ENCODE measurements at places on chromosomes 7 and 10. TPM values are rescaled to one million over a fixed set of nuclear protein-coding genes. Genes with fewer than 3 reads are reported as not detected.
A peak's percentile ranks its signal among the peaks of the same experiment; 100 is the strongest.

The CLEC2L gene
- total RNA-seq: not detected

The LRRC17 gene
- 2.9 TPM for total RNA-seq

The ABCB1 gene
- 2.3 TPM for total RNA-seq

The MOGAT3 gene
- not detected for total RNA-seq

The CPA2 gene
- total RNA-seq: 4,161 TPM

The IDI2 gene
- total RNA-seq: not detected

- no peak for DNase-seq
Observed at GRCh38 chr7:101884671-101885596, 67.5 kb downstream of the CUX1 start.

DNA sequence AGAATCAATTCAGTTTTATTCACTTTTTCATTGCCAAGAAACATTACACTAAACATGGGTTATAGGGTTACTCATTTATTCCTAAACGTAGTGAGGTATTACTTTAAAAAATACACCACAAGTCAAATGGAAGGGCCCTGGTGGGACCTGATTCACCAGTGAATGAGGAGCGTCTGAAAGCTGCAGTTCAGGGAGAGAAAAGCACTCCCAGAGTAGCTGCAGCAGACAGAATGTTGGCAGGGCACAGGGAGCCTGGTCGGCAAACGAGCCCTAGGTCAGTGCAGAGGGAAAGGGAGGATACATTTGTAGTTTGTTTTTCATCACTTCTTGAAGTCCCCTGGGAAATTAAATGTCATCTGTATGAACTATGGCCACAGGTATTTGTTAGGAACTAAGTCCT is 361.7 kb upstream of the ETV1 start:
- no peak for DNase-seq

DNA sequence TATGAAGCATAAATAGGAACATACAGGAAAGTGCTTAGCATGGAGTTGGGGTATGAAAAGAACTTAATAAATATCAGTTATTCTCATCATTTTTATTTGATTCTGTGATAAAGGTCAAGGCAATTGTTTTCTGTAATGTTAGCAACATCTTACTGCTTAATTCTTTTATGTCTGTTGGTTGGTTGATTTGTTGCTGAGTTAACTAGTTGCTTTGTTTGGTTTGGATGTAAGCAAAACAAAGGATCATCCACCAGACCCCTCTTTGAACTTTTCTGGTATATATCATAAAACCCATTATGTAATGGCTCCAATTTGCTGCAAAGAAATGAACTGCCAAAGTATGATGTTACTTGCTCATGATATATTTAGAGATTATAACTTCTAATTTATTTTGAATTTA is 44.5 kb downstream of the CH25H start:
- no peak for DNase-seq

GRCh38 chr7:31663072-31663471 is 23.9 kb upstream of the PPP1R17 start:
- DNase-seq: no peak

DNA sequence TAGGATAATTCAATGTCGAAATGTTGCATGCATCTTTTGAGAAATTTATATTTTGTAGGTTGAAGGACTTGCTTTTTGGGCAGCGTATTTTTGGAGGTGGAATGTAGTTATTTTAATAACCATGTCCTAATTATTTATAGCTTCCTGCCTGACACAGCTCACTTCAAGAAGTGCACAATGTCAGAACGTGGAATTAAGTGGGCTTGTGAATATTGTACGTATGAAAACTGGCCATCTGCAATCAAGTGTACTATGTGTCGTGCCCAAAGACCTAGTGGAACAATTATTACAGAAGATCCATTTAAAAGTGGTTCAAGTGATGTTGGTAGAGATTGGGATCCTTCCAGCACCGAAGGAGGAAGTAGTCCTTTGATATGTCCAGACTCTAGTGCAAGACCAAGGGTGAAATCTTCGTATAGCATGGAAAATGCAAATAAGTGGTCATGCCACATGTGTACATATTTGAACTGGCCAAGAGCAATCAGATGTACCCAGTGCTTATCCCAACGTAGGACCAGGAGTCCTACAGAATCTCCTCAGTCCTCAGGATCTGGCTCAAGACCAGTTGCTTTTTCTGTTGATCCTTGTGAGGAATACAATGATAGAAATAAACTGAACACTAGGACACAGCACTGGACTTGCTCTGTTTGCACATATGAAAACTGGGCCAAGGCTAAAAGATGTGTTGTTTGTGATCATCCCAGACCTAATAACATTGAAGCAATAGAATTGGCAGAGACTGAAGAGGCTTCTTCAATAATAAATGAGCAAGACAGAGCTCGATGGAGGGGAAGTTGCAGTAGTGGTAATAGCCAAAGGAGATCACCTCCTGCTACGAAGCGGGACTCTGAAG is 620 bp downstream of the ZRANB1 start:
- no peak for DNase-seq

DNA sequence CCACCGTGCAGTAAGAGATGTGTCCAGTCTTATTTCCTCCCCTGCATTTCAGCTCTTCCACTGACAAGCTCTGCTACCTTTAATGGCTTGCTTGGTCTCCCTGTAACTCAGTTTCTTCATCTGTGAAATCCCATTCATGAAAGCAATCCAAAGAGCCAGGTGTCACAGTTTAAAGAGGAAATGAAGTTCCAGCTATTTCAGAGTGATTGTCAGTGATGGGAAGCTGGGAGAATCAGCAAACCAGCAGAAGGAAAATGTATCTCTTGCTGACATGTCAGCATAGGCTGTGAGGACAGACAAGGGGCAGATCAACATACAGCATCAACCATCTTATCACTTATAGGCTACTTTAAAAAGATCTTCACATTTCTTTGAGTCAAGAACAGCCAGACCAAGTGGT is 445.3 kb downstream of the ADRA2A start:
- no peak for DNase-seq

GRCh38 chr10:6400821-6401465 is 179.1 kb downstream of the PRKCQ start:
- no peak for DNase-seq

DNA sequence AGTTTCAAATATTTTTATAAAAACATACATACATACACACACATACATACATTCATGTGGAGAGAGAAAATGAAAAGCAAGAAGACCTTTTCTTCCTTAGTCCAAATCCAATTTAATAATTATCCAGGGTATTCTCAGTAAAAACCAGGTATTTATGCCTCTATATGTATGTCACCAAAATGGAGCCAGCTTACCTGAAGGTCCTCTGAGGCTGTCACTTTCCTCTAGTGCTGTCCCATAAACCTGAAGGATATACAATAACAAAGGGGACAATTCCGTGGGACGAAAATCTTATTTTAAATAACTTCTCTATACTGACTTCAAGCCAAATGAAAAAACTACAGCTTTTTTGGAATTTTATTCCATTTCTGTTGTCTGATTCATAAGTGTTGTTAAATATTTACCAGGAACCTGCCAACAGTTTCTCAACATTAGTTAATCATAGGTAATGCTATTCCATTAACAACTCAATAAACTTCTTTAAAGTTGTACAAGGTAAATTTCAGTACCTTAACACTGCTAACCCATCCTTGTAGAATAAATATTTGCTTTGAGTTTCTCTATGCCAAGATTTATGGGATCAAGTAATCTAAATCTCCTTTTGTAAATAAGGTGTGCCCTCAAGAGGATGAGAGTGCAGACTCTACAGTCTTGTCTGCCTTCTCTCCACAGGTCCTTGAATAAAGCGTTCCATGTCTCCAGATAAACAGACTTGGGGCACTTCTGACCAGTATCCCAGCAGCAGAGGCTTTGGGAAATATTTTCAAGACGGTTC is 260.3 kb downstream of the AHR start:
- DNase-seq: no peak

DNA sequence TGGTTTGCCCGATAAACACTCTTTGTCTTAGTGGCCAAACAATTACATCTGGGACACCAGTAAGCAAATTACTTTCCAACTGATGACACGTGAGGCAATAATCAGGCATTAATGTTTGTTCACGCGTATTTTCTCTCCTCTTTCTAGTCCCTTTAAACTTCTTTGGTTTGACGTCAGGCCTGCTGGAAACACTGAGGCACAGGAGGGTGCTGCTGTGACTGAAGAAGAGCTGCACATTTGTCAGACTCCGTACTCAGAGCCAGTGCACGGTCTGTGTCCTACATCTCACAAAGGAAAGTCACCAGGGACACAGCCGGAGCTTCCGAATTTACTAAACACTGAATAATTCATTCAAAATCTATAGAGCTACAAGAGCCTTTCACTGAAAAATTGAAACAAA is 57.6 kb upstream of the ANAPC16 start:
- no peak for DNase-seq

DNA sequence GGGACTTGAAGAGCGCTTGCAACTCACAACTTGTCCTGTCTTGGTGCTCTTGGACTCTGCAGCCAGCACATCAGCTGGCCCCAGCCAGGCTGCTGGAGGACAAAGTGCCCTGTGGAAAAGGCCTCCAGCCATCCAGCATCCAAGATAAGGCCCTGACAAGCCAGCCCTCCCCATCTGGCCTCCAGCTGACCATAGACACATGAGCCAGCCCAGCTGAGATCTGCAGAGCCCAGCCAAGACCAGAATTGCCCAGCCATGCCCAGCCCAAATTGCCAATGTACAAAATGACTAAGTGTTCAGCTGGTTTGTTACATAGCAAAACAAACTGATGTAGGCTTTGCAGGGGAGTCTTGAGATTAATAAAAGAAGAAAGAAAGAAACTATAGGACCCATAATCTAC is 36.0 kb upstream of the FRMD4A start:
- DNase-seq: peak; percentile 48

- DNase-seq: no peak
Observed at GRCh38 chr7:155848691-155849669, 36.7 kb upstream of the SHH start.

DNA sequence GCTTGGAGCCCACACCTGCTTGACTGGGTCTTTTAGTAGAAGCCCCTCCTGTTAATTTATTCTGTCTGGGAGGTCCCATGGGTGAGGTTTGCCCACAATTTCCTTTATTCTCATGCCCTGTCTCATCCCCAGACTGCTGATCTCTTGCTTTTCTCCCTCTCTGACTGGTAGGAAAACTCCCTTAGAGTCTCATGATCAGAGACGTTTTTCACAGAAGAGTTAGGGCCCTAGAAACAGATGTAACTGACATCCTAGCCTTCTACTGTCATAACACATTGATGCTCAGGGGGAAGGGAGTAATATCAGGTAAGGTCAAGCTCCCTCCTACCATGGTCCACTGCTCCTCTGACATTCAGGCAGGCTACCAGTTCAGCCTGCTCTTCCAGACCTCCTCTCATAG is 43.7 kb upstream of the WASL start:
- DNase-seq: no peak

DNA sequence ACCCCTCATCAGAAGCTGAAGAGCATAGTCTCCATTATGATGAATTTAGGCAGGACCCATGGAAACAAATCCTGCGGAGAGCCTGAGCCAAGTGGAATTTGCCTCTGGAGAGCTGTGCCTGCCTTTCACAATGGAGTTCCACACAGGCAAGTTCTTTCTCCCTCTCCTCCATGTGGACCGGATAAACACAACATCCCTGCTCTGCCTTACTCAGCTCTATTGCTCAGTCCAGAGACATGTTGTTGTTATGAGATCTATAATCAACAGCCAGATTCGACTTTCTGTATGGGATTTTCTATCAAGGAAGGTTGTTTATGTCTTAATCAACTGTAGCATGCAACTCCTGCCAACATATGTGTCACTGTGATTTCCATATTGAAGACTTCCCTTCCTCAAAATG is 59.5 kb upstream of the ELMO1 start:
- no peak for DNase-seq

GRCh38 chr7:81206217-81206616 is 287.4 kb upstream of the SEMA3C start:
- no peak for DNase-seq

DNA sequence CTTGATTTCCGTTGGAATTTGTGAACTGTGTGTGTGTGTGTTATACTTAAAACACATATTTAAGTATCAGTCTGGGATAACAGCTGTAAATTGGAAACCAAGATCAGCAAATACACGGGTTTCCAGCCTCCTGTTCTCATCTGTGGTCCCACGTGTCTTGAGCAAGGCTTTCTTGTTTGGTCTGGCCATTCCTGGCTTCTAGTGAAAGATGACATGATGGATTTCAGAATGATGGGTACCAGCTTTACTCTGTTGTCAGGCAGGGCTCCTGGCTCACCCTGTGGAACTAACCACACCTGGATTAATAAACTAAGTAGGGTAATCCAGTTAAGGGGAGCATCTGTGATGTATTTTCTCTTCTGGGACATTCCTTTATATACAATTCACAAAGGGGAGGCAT is 346.2 kb upstream of the AOAH start:
- DNase-seq: no peak

DNA sequence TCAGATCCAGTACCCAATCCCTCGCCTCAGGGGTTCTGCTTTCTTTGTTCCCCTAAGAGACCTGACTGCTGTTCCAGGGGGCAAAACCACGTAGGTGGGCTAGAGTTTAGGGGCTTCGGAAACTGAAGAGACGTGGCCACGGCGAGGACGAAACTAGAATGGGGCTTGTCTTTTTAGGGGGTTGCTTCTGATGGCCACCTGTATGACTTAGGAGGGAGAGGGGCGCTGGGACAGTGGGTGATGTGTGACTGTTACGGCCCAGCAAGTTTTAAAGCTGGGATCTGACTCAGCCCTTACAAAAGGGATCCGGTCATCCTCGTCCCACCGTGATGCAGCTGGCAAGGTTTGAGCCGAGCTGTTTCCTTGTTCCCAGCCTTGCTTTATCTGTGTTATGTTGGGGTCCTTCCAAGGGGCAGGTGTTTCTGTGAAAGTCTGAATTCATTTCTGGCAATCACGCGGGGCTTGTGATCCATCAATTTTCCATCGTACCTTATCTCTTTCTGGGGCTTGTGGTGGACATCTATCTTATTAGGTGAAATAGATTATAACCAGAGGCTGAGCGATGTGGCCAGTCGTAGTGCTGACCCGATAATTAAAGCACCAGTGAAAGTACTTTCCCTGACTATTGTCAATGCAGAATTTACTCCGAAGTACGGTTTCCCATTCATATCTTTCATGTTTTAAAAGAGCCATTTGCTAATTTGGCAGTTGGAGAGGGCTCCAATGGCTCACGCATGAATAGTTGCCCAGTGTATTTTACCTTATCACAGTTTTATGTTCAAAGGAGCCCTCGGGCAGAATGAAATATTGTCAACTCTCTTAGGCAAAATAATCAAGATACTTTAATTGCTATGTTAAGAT is 830 bp downstream of the MET start:
- peak; percentile 59 for DNase-seq

DNA sequence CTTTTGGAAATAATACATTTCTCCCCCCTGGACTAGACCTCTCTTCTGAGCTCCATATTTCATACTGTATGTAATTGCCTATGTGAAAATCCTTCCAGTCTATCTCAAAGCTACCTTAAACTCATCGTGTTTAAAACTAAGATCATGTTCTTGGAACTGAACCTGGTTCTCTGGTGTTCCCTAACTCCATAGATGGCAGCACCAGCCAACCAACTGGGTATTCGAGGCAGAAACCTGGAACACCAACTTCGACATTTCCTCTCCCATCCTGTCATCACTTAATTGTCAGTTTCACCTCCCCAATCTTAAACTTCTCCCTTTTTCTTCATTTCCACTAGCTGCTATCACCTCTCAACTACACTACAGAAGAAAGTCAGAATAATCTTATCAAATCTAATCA is 87.0 kb downstream of the ANKIB1 start:
- DNase-seq: no peak

Measured in body of pancreas (tissue), 4 donors.